ENCODE measurements at places on chromosomes 6 and 20. TPM values are rescaled to one million over a fixed set of nuclear protein-coding genes. Genes with fewer than 3 reads are reported as not detected.

RAE1 gene
- 15.3 TPM for total RNA-seq

LPA gene
- not detected for total RNA-seq

LY6G6C gene
- not detected for total RNA-seq

MOXD1 gene
- total RNA-seq, result 3.4 TPM

TMEM170B gene
- total RNA-seq, result 4.4 TPM

TMEM151B gene
- total RNA-seq, result not detected

CEBPB gene
- 54.0 TPM for total RNA-seq

RIPPLY2 gene
- not detected for total RNA-seq

ZC2HC1B gene
- total RNA-seq, result not detected

- H3K4me3 ChIP-seq, result no peak overlapping the region
- H3K4me1 ChIP-seq, result no peaks in the 10 kb centered on the region
- no peak for DNase-seq
- H3K27ac ChIP-seq, result no peak overlapping the region
- H3K36me3 ChIP-seq, result no peaks in the 10 kb centered on the region
Measured at GRCh38 chr20:48259456-48259855, 474.2 kb upstream of the SULF2 start.

GRCh38 chr6:48611332-48611731 is 500.3 kb upstream of the PTCHD4 start:
- H3K36me3 ChIP-seq, result no peaks in the 10 kb centered on the region
- no peaks in the 10 kb centered on the region for H3K27me3 ChIP-seq
- no peak overlapping the region for H3K27ac ChIP-seq
- H3K4me3 ChIP-seq, result no peak overlapping the region
- no peaks in the 10 kb centered on the region for H3K4me1 ChIP-seq

DNA sequence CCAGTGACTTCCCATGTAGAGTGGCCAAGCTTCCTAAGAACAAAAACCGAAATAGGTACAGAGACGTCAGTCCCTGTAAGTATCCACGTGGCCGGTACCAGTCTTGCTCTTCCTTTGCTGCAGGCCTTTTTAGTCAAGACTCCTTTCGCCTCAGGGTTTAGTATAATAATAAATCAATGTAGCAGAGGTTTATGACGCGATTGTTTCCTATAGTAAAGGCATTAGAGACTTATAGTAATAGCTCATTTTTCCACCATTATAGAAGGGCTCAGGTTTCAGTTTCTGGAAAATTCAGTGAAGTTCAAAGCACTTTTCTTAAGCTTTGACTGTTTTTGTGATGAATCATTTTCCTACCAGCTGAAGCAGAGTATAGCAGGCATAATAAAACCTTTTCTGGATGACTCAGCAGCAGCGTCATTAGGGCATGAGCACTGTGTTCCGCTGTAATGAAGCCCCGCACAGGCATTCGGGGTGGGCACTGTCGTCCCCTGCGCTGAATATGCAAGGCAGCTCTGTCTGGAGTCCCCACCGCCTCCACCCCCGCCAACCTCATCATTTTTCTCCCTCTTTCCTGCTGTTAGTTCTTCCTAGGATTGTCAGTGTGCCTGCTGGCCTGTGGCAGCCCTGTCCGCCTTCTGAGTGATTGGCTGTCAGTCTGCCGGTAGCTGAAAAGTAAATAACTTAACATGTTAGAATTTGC is 51.3 kb downstream of the PTPN1 start:
- peak overlapping the region; percentile 4 for H3K27ac ChIP-seq
- no peak overlapping the region for H3K4me3 ChIP-seq
- peaks cover 33% of the 10 kb centered on the region for H3K36me3 ChIP-seq
- H3K27me3 ChIP-seq, result no peaks in the 10 kb centered on the region
- H3K4me1 ChIP-seq, result peaks cover 77% of the 10 kb centered on the region
- DNase-seq, result no peak

DNA sequence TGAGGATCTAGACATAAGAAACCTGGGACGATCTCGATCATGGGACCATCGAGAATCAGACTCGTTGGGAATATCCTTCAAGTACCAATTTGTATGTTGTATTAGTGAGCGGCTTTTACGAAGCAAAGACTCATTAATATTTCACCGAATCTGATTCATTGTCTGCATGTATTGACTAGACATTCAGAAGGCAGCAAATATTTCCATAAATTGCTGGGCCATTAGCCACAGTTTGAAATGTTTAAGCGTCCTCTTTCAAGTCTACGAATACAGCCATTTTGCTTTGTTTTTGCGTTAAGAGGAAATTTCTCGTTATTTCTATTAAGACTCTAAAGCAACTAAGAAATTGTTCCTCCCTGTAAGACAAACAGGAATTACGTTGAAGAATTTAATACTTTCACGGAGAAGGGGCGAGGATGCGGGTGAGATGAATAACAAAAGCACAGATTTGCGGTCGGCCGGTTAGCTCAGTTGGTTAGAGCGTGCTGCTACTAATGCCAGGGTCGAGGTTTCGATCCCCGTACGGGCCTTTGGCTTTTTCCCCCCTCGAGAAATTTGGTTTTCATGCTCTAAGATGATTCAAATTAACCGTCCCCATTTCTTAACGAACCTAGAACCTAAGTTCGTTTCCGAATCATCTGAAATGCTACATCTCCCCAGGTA is 18.5 kb downstream of the POM121L2 start:
- H3K27me3 ChIP-seq, result peaks cover 100% of the 10 kb centered on the region
- no peak overlapping the region for H3K27ac ChIP-seq
- H3K4me3 ChIP-seq, result no peak overlapping the region
- no peaks in the 10 kb centered on the region for H3K4me1 ChIP-seq

DNA sequence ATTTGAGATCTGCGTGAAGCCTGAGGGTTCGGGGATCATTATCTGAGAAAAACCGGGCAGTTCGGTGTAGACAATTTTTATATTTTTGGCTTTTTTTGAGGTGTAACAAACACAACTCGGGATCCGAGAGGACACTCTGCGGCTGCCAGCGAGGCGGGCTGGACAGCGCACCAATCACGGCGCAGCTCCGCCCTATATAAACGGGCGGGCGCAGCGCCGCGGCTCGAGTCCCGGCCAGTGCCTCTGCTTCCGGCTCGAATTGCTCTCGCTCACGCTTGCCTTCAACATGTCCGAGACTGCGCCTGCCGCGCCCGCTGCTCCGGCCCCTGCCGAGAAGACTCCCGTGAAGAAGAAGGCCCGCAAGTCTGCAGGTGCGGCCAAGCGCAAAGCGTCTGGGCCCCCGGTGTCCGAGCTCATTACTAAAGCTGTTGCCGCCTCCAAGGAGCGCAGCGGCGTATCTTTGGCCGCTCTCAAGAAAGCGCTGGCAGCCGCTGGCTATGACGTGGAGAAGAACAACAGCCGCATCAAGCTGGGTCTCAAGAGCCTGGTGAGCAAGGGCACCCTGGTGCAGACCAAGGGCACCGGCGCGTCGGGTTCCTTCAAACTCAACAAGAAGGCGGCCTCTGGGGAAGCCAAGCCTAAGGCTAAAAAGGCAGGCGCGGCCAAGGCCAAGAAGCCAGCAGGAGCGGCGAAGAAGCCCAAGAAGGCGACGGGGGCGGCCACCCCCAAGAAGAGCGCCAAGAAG is 69.0 kb downstream of the HFE start:
- H3K36me3 ChIP-seq, result no peaks in the 10 kb centered on the region
- peak; percentile 90 for DNase-seq
- peaks cover 37% of the 10 kb centered on the region for H3K4me1 ChIP-seq
- H3K27ac ChIP-seq, result peak overlapping the region; percentile 97
- H3K4me3 ChIP-seq, result peak overlapping the region; percentile 93

DNA sequence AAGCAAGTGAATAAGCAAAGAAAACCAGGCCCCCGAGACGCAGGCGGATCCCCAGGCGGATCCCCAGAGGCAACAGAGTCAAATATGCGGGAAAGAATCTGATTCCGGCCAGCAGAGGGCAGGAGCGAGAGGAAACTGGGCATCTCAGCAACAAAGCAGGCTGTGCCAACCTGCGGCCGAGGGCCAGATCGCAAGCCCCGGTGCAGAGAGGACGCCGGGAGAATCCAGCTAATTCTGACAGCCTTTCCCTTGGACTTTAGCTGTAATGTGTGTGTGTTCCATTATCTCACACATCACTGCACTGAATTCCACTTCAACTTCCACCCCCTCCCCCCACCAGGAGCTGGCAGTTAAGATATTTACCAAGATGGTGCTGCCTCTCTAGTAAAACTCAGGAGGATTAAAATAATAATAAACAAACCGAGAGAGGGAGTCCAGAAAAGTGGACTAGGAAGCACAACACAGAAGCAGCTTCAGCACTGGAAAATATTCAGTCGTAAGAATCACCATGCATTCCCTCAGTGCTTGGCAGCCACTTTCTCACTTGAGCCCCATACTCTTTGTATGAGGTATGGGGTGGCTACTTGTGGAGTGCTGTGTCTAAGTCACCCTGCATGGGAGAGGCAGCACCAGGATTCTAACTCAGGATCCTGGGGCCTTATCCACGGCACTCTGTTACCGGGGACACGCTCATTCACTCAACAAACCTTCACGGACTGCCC is 66.2 kb upstream of the SNX9 start:
- no peaks in the 10 kb centered on the region for H3K27me3 ChIP-seq
- H3K4me1 ChIP-seq, result peaks cover 30% of the 10 kb centered on the region
- H3K36me3 ChIP-seq, result no peaks in the 10 kb centered on the region
- H3K4me3 ChIP-seq, result no peak overlapping the region
- peak; percentile 88 for DNase-seq

GRCh38 chr6:169701311-169701953 is 397 bp downstream of the WDR27 start:
- no peaks in the 10 kb centered on the region for H3K27me3 ChIP-seq
- H3K4me3 ChIP-seq, result peak overlapping the region; percentile 96
- DNase-seq, result no peak
- peaks cover 14% of the 10 kb centered on the region for H3K36me3 ChIP-seq

DNA sequence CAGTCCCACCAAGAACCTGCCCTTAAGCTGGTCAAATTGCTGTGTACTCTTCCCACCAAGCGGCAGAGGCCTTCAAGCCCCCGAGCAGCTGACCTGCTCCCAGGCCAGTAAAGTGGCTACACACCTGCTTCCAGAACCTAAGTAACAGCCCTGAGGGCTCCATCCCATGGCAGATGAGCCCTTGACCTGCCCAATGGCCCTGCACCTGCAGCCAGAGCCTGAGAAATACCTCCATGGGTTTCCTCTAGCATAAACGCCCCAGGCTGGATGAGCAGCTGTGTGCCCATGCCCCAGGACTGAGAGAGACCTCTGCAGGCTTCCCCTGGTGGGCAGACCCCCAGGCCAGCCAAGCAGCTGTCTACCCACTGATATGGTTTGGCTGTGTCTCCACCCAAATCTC is 123.0 kb upstream of the LAMA2 start:
- peaks cover 8% of the 10 kb centered on the region for H3K4me1 ChIP-seq
- no peak overlapping the region for H3K4me3 ChIP-seq
- no peak for DNase-seq
- no peaks in the 10 kb centered on the region for H3K36me3 ChIP-seq
- no peaks in the 10 kb centered on the region for H3K27me3 ChIP-seq
- no peak overlapping the region for H3K27ac ChIP-seq

GRCh38 chr20:34581341-34582184 is 23.0 kb downstream of the MAP1LC3A start:
- peaks cover 6% of the 10 kb centered on the region for H3K36me3 ChIP-seq
- no peaks in the 10 kb centered on the region for H3K27me3 ChIP-seq
- peak overlapping the region; percentile 94 for H3K27ac ChIP-seq
- peaks cover 69% of the 10 kb centered on the region for H3K4me1 ChIP-seq

- H3K27me3 ChIP-seq, result no peaks in the 10 kb centered on the region
- H3K4me1 ChIP-seq, result peaks cover 83% of the 10 kb centered on the region
- no peaks in the 10 kb centered on the region for H3K36me3 ChIP-seq
Measured at GRCh38 chr20:37727957-37728634, 34.3 kb downstream of the CTNNBL1 start.

DNA sequence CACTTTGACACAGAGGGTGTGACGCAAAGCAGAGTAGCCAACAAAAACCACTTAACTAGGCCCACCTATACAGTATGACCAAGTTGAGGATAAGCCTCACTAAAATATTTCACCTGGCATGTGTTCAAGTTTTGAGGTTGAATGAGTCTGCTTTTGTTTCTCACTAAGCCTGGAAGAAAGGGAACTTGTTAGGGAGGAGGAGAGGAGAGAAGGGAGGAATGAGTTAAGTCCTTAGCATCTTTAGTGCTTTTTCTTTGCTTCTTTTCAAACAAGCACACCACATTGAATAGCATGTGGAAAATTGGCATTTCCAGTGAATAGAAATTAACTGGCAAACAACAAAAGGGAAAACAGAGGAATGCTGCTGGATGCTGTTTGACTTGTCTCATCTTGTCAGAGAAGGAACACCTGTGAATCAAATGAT is 461.9 kb downstream of the GJA1 start:
- no peak overlapping the region for H3K4me3 ChIP-seq
- no peaks in the 10 kb centered on the region for H3K36me3 ChIP-seq
- no peak overlapping the region for H3K27ac ChIP-seq
- no peaks in the 10 kb centered on the region for H3K4me1 ChIP-seq
- no peaks in the 10 kb centered on the region for H3K27me3 ChIP-seq

- H3K4me1 ChIP-seq, result peaks cover 26% of the 10 kb centered on the region
- no peak overlapping the region for H3K27ac ChIP-seq
- no peaks in the 10 kb centered on the region for H3K27me3 ChIP-seq
- no peak for DNase-seq
- H3K4me3 ChIP-seq, result no peak overlapping the region
Measured at GRCh38 chr6:137171824-137172733, 1.4 kb downstream of the IL22RA2 start.

- peak; percentile 38 for DNase-seq
- no peaks in the 10 kb centered on the region for H3K27me3 ChIP-seq
- peaks cover 11% of the 10 kb centered on the region for H3K4me1 ChIP-seq
- H3K4me3 ChIP-seq, result no peak overlapping the region
- no peaks in the 10 kb centered on the region for H3K36me3 ChIP-seq
- peak overlapping the region; percentile 41 for H3K27ac ChIP-seq
Measured at GRCh38 chr6:142702501-142703460, 242.2 kb downstream of the HIVEP2 start.

GRCh38 chr20:35773154-35773751 is 1.4 kb downstream of the PHF20 start:
- H3K27me3 ChIP-seq, result no peaks in the 10 kb centered on the region
- no peak for DNase-seq
- peak overlapping the region; percentile 96 for H3K27ac ChIP-seq
- H3K36me3 ChIP-seq, result no peaks in the 10 kb centered on the region
- peak overlapping the region; percentile 74 for H3K4me3 ChIP-seq

GRCh38 chr20:52921340-52921739 is 50.8 kb upstream of the TSHZ2 start:
- H3K4me3 ChIP-seq, result no peak overlapping the region
- no peak for DNase-seq
- no peaks in the 10 kb centered on the region for H3K36me3 ChIP-seq
- H3K27me3 ChIP-seq, result no peaks in the 10 kb centered on the region

GRCh38 chr6:138162111-138162954 is 594 bp downstream of the ARFGEF3 start:
- DNase-seq, result no peak
- H3K27me3 ChIP-seq, result peaks cover 38% of the 10 kb centered on the region
- peak overlapping the region; percentile 40 for H3K27ac ChIP-seq
